DMS53 (cell line): ENCODE measurements at places on chromosomes 12 and 14.
A peak's percentile ranks its signal among the peaks of the same experiment; 100 is the strongest.

DNA sequence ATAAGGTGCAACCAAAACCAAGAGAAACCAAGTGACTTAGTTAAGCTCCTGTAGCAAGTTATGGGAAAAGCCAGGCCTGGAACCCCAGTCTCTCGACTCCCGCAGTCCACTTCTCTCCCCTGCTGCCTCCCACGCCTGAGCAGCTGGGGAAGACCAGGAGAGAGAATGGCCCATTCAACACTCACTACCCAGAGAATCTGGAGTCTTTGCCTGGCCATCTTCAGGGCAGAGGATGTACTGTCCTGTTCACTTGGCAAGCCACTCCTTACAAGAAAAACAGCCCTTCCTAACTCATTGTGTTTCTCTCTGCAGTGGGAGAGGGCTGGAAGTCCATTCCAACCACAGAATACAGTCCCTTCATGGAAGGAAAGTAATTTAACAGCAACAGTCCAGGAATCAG lies 1.8 kb downstream of the PITPNM2 start:
- no peak for DNase-seq

- no peak for DNase-seq
These were observed 35.4 kb upstream of the EIF5 start for GRCh38 chr14:103298620-103299019.

DNA sequence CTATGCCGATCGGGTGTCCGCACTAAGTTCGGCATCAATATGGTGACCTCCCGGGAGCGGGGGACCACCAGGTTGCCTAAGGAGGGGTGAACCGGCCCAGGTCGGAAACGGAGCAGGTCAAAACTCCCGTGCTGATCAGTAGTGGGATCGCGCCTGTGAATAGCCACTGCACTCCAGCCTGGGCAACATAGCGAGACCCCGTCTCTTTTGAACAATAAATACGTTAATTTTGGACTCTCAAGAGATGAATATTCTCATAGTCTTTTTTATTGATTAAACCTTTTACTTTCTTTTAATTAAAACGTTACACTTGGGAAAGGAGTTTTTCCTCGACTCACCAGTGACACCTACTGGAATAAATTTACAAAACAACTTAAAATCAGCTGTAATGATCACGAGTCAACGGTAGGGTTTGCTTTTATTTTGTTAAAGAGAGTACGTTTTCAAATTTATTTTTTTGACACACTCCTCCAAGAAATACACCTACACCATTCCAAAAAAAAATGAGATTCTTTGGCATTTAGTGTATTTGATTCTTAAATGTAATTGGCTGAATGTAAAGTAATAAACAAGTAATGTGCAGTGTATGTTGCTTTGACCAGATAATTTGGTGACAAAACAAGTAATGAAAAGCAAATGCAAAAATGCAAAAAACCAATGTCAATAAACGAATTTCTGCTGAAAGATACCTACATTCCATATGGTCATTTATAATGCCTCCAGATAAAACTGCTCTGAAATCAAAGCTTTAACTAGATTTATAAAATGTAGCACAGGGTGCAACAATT lies 687 bp upstream of the RPS29 start:
- peak; percentile 77 for DNase-seq

DNA sequence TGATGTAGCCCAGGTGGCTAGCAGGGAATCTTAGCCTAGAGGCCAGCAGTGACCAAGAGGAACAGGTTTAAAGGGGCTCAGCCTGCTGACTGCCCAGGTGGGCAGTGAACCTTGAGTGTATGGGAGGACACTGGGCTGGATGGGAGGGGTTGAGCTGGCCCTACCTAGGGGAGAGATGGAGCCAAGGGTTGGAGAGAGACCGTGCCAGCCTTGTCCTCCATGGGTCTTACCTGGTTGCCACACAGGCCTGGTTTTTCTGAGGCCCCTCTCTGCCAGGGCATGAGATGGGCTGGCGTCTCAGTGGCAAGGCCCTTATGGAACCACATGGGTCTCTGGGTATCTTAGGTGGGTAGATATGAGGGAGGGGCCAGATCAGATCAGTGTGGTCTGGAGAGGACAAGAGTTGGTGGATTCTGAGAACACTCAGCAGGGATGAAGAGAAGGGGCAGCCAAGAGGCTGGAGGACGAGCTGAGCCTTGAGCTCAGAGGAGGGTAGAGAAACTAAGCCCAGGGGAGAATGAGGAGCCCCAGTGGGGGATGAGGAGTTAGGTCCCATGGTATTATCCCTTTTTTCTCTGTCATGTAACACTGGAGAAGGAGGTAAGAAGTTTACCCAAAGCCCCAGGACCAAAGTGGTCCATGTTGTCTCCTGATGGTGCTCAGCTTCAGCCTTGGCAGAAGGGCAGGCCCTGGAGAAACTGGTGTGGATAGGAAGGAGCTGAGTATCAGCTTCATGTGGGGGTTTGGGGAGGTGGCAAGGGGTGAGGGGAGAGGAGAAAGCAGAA lies 3.7 kb downstream of the GZMB start:
- DNase-seq: no peak

GRCh38 chr12:2803635-2804392 lies 8.7 kb upstream of the ITFG2 start:
- no peak for DNase-seq

GRCh38 chr14:64755781-64756221 lies 51.6 kb downstream of the PLEKHG3 start:
- DNase-seq: peak; percentile 25

DNA sequence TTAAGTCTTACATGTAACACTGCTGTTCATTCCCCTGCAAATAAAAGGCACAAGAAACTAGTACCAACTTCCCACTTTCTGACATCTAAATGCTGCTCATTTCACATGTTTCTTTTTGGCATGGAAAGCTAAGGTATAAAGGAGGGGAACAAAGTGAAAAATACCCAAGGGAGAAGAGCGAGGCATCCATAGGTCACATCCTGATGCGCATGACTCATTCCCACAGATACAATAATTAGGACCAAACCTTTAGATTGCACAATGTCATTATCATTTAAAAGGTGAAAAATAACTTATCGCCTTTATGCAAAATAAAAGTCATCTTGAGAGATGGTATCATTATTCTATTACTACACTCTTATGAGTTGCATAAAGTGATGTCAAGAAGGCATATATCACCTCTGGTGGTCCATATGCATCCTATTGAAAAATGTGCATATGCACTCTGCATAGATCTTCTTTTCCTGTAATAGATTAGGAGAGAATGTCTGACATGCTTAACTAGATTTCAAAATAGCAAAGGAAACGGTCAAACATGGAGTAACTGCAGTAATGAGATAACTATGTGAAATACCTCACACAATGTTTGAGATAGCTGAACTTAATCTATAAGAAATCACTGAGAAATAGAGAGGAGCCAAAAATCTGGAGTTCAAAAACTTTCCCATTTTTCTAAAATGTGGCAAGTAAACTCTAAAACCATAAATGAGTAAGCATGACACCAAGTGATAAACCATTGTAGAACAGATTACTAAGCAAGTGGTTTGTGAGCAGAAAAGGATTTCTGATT lies 382.5 kb upstream of the TMTC1 start:
- no peak for DNase-seq

GRCh38 chr14:60257865-60258264 lies 8.8 kb downstream of the PPM1A start:
- no peak for DNase-seq

- no peak for DNase-seq
These were observed 678.4 kb downstream of the MED13L start for GRCh38 chr12:115598871-115599811.

GRCh38 chr14:104187121-104187889 lies 48.9 kb downstream of the KIF26A start:
- DNase-seq: no peak

DNA sequence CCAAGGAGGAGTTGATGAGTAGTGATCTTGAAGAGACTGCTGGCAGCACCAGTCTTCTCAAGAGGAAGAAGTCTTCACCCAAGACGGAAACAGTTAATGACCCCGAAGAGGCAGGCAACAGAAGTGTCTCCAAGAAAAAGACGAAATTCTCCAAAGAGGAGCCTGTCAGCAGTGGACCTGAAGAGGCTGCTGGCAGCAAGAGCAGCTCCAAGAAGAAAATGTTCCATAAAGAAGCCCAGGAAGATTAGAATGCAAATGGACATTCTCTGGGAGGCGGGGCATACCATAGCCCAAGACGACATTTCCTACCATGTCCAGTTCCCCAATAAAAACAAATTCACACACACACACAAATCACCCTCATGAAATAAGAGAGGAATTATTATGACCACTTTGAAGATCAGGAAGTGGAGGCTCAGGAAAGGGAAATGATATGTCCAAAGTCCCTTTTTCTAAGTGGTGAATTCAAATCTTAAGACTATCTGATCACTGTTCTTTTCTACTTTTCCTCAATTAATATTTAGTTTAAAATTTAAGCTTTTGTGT lies 131.8 kb downstream of the PAWR start:
- DNase-seq: no peak

DNA sequence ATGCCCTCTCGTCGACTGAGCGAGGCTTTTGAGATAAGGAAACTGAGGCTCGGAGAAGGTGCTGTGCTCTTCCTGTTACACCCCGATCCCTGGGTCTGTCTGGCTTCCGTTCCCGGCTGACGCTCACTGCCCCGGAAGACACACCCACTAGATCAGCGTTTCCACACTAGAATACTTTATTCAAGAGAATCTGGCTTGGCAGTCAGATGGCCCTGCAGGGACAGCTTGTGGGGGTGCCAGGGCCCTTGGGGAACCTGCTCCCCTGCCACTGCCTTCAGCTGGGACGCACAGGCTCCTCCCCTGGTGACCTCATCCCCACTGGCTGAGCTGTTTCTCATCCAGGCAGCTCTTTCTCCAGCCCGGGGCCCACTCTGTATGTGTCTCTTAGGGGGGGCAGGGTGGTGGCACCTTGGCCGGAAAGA lies 13.7 kb downstream of the PGF start:
- peak; percentile 8 for DNase-seq

DNA sequence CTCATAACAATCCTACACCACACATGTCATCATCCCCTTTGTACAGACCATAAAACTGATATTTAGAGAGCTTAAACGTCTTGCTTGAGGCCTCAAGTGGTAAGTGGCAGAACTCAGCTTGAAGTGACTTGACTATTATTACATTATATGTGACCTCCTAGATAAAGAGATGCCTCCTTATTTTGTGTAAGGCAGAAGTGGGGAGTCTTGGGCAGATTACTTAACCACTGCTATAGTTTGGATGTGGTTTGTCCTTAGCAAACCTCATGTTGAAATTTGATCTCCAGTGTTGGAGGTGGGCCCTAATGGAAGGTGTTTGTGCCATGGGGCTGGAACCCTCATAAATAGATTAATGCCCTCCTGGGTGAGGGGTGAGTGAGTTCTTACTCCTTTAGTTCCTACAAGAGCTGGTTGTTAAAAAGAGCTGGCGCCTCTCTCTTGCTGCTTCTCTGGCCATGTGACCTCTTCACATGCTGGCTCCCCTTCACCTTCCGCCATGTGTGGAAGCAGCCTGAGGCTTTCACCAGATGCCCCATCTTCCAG lies 37.4 kb downstream of the RCOR1 start:
- no peak for DNase-seq

DNA sequence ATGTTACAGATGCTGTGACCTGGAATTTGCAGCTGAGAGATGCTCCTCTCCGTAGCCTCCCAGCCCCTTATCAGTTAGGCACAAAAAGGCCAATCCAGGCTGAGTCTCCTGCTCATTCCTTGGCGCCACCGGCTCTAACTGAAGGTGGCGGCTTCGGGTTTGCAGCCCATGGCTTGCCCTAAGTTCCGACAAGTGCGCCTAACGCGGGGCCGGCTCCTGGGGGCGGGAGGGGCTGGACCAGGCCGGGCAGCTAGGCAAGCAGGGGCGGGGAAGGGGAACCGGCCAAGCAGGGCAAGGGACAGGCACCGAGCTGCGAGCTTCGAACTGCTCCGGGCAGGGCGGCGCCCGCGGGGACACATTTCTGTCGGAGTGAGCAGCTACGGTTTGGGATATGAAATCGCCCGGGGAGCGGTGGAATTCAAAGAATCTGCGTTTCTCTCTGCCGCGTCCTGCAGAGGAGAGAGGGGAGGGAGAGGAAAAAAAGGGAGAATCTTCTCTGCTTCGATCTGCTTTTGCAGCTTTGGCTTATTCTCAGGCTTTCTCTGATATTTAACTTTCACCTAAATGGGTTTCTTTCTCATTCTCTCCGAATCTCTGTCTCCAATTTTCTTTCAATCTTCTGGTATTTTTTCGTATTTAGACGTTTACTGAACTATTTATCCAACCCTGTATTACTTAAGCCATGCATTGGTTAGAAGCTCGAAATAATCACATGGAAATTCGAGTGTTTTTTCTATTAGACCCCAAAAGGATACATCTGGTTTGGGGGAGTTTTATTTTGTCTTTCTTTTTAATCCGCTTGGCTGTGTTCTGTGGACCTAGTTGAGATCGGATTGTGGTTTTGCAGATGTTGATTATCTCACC lies 1.6 kb upstream of the HOXC12 start:
- no peak for DNase-seq

GRCh38 chr14:47785058-47785457 lies 109.7 kb upstream of the MDGA2 start:
- no peak for DNase-seq

- no peak for DNase-seq
These were observed 1.8 kb downstream of the BAG5 start for GRCh38 chr14:103560691-103561090.

GRCh38 chr12:90622431-90622830 lies 332.5 kb downstream of the CCER1 start:
- peak; percentile 49 for DNase-seq

DNA sequence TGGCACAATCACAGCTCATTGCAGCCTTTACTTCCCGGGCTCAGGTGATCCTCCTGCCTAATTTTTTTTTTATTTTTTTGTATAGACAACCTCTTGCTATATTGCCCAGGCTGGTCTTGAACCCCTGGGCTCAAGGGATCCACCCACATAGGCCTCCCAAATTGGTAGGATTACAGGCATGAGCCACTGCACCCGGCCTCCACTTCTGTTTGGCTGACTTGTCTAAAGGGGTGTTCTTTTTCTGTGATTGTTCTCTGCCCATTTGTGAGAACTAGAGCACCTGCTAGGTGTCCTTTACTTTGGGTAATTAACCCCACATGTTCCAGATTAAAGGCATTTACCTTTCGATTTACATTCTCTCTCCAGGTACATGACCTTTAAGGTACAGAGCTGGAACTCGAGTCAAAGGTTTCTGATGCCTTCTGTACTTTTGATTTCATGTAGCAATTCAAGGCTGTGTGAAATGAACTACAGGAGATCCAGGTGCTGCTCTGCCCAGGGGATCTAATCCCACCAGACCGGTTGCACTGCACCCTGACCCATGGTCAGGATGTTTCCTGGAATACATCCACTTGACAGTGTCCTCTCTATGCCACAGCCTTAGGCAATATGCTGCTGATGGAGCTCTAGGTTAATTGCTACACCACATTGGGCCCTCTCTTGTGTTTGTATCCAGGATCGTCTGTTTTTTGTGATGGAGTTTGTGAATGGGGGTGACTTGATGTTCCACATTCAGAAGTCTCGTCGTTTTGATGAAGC lies 163.6 kb downstream of the PRKCH start:
- no peak for DNase-seq

DNA sequence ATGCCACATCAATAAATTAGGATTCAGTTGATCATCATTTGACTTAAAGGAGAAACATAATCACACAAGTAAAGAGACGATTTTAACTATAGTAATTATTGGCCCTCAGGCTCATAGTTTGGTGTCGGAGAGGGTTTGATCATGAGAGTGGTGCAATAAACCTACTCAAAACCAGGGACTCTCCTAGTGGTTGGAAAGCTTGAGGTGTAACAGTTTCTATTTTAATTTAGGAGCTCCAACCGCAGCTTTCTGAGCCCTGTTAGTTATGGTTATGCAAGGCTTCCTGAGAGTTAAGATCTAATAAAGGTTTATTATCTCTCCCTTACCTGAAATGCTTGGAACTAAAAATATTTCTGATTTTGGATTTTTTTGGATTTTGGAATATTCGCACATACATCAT lies 36.4 kb downstream of the TMTC2 start:
- DNase-seq: no peak
